ENCODE measurements at places on chromosomes 6 and 20. TPM values are rescaled to one million over a fixed set of nuclear protein-coding genes. Genes with fewer than 3 reads are reported as not detected.
A peak's percentile ranks its signal among the peaks of the same experiment; 100 is the strongest.

GRCh38 chr20:49284818-49285217 lies 7.0 kb upstream of the ZNFX1 start:
- DNase-seq: no peak

Gene SLC22A1
- not detected for total RNA-seq

- no peak for DNase-seq
Observed at GRCh38 chr6:134619789-134620188, 301.9 kb upstream of the SGK1 start.

GRCh38 chr6:161547617-161548016 lies 273.8 kb upstream of the AGPAT4 start:
- no peak for DNase-seq

Gene SNAP91
- total RNA-seq: 108 TPM

GRCh38 chr6:4973982-4974745 lies 29.7 kb downstream of the RPP40 start:
- no peak for DNase-seq

DNA sequence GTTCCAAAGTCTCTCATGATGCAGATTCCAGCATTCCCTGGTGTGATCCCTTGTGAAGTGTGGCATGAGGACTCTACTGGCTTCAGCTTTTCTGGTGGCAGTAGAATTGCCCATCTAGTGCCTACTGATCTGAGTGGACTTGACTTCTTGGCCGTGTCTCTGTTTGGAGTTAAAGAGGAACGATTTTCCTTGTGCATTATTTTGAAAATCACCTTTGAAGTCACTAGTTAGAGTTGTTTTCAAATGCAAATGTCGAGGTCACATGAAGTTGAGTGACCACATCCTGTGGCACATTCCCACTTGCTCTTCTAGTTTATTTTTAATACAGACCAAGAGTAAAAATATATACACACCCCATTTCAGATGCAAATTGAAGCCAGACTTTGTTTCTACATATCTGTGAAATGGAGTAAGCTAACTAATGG lies 270.7 kb upstream of the TAB2 start:
- no peak for DNase-seq

Gene GSTA5
- total RNA-seq: not detected

- DNase-seq: no peak
Observed at GRCh38 chr20:25669826-25670422, 26.7 kb downstream of the ZNF337 start.

DNA sequence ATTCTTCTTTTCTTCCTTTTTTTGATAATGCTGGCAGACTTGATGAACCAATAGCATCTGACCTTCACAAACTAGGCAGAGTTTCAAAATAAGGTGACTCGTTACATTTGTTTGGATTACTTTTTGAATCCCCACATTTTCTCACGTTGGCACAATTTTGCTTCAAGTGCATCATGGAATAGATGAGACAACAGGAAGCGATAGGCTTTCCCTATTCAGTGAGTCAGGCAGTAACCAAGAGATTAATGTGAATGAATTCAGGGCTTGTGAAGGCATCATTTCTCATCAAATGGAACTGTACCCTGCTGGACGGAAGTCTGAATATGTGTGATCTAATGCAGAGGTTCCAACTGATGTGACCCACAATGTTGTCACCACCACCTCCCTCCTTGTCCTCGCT lies 10.7 kb downstream of the RFPL4B start:
- DNase-seq: no peak

GRCh38 chr6:134047673-134048072 lies 4.8 kb downstream of the SLC2A12 start:
- DNase-seq: no peak

DNA sequence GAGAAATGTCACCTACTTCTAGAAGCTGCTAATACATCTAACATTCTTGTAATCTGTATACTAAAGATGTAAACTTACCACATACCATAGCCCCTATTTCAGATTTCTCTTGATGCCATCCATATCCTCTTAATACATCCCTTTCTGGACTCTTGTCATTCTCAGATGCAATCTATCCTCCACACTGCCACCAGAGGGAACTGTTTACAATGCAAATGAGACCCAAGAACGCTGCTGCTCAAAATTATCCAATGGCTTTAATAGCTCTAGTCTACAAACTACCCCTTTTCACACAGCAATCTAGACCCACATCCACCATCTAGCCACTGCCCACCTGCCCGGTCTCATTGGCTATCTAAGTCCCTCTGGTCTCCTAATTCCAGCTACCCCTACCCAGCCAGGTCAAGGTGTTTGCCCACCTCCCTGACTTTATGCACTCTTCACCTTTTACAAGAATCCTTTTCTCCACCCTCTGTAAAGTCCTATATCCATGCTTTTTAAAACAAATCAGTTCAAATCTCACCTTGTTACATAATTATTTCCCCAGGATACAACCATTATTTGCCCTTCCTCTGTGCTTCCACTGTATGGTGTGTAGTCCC lies 14.8 kb downstream of the FAXC start:
- DNase-seq: no peak

- peak; percentile 5 for DNase-seq
Observed at GRCh38 chr6:47414423-47415167, 63.0 kb upstream of the CD2AP start.

GRCh38 chr6:166308033-166308768 lies at the start of gene PRR18:
PRR18 (minus strand) TSS chr6:166308392; CDS start chr6:166308142, 250 bp downstream.
- peak; percentile 75 for DNase-seq

- DNase-seq: no peak
Observed at GRCh38 chr6:143335865-143336264, 114.6 kb downstream of the ADAT2 start.

GRCh38 chr6:166143011-166143410 lies 24.6 kb downstream of the TBXT start:
- DNase-seq: no peak

Gene SPDEF
- total RNA-seq: not detected

- no peak for DNase-seq
Observed at GRCh38 chr20:11769825-11770224, 147.9 kb upstream of the BTBD3 start.

DNA sequence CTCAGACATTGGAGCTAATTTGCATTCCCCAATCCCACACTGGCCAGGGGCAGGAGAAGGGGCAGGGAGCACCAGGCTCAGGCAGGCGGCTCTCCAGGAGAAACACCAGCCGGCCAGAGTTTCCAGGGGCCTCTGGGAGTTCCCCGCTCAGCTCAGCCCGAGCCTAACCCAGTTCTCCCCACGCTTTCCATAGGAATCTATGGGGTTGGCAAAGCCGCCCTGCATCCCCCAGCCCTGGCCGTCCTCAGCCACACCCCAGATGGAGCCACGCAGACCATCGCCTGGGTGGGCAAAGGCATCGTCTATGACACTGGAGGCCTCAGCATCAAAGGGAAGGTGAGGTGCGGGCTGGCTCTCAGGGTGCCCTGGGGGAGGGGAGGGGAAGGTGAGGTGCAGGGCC lies 8.2 kb downstream of the NPEPL1 start:
- DNase-seq: no peak

- DNase-seq: no peak
Observed at GRCh38 chr6:150336299-150336698, 32.5 kb upstream of the IYD start.

Gene SLC35B2
- total RNA-seq: 32.2 TPM

Gene SLC26A8
- total RNA-seq: 5.7 TPM

DNA sequence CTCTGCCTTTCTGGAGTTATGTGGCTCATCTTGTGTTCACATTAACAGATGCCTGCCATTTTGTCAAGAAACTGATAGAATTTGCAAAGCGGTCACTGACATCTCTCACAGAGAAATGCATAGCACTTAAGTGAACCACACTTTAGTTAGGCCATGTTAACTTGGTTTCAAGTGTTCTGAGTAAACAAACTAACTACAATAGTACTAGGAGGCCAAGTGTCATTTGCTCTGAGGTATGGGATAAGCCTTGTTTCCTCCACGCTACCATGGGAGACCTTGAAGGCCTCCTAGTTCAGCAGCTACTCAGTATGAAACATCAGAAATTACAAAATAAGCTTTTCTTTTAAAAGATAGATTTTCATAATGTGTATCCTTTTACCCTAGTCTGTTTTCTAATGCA lies 143.5 kb upstream of the MARCKS start:
- no peak for DNase-seq

Gene DEK
- total RNA-seq: 157 TPM

Gene TMEM244
- total RNA-seq: 1.2 TPM

Gene RAB44
- not detected for total RNA-seq

DNA sequence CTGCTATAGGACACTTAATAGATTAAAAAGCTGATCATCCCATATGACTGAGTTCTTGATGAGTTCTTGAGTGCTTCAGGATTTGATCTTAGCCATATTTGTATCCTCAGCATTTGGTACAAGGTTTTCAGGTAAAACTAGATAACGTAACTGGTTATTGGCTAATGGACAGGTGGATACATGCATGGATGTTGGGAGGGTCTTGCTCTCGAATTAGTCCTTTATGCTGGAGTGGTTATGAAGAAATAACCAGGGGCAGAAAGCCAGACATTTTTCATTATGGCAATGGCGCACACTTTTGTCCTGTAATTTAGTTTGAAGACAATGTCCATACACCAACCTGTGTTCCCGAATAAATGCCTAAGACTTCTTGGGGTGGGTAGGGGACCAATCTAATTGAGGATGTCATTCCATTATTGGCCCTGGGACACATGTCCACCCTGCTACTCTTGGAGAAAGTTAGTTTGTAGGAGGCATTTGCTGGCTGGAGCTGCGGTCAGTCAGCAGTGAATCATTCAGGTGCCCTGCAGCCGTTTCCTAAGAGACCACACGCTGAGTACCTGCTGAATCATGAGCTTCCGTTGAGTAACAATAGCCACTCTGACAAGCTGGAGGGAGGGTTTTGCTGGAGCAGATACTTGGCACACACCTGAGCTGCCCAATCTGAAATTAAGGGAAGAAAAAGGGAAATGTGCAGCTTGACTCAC lies 194.4 kb downstream of the FOXA2 start:
- DNase-seq: no peak

- DNase-seq: no peak
Observed at GRCh38 chr20:62160253-62160652, 16.7 kb downstream of the SS18L1 start.

Gene FNDC1
- 1.2 TPM for total RNA-seq

- DNase-seq: no peak
Observed at GRCh38 chr6:42009844-42010184, 40.5 kb upstream of the TAF8 start.

GRCh38 chr6:56642366-56643261 lies at the start of gene DST:
DST (minus strand) TSS chr6:56642889.
- DNase-seq: no peak

DNA sequence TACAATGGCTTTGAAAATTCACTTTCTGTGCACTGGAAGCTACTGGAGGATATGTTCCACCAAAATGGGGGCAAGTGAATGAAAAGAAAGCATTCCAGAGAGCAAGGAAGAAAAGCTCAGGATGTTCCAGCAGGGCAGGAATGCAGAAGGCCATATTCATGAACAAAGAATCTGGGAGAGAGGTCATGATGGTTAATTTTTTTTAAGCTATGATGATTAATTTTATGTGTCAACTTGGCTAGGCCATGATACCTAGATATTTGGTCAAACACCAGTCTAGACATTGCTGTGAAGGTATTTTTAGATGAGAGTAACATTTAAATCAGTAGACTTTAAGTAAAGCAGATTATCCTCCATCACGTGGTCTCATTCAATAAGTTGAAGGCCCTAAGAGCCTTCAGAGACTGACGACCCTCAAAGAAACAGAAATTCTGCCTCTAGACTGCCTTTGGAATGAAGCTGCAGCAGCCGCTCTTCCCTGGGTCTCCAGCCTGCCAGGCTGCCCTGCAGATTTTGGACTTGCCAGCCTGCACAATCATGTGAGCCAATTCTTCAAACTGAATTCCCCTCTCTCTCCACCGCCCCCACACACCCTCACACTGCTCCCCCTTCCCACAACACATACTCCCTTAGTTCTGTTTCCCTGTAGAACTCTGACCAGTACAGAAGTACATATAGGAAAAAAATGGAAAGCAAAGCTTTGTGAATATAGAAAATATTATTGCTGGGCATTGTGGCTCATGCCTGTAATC lies 20.1 kb upstream of the GCM1 start:
- no peak for DNase-seq

Gene TSBP1
- total RNA-seq: not detected

GRCh38 chr6:154403788-154404187 lies 47.2 kb upstream of the IPCEF1 start:
- DNase-seq: no peak

Gene B3GALT4
- total RNA-seq: 9.0 TPM

DNA sequence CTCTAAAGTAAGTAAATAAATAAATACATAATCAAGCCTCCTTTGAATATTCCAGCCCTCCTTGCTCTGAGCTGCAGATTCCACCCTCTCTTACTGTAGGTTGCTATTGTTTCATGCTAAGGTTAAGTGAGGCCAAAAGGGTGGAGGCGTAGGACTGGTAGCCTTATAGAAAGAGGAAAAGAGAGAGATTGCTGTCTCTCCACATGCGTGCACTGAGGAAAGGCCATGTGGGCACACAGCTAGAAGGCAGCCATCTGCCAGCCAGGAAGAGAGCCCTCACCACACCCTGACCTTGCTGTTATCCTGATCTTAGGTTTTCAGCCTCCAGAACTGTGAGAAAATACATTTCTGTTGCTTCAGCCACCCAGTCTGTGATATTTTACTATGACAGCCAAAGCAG lies 87.4 kb upstream of the SHLD1 start:
- no peak for DNase-seq

Gene UBD
- not detected for total RNA-seq

DNA sequence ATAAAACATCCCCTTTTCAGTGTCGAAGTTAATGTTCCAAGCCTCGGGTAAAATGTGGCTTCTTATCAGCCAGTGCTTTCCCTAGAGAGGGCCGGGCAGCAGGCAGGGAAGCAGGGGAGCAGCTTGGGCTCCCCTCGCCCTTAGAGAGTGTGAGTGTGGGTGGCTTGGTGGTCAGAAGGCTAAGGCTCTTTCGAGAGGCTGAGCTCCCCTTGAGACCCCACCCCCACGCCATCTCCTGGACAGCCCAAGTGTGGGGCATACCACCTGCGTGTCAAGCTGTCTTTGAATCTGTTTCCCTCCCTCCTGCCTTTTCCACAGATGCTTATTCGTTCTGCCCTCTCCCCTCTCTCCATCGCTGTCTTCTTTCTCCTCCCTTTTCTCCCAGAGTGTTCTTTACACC lies 95.1 kb upstream of the FOXP4 start:
- DNase-seq: no peak

Gene SLC22A23
- 22.8 TPM for total RNA-seq

DNA sequence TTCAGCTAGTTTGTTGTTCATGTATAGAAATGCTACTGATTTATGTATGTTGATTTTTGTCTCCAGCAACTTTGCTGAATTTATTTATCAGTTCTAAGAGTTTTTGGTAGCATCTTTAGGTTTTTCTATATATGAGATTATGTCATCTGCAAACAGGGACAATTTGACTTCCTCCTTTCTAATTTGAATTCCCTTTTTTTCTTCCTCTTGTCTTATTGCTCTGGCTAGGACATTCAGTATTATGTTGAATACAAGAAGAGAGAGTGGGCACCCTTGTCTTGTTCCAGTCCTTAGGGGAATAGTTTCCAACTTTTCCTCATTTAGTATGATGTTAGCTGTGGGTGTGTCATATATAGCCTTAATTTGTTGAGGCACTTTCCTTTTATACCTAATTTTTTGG lies 58.2 kb downstream of the CDH26 start:
- DNase-seq: no peak

Gene RIPPLY2
- total RNA-seq: 21.6 TPM

- DNase-seq: no peak
Observed at GRCh38 chr20:62487118-62487517, 11.3 kb upstream of the GATA5 start.

Gene SCUBE3
- 1.6 TPM for total RNA-seq

All from frontal cortex (tissue), 4 donors.